ENCODE measurements at places on chromosomes 12 and 14.
A peak's percentile ranks its signal among the peaks of the same experiment; 100 is the strongest.

DNA sequence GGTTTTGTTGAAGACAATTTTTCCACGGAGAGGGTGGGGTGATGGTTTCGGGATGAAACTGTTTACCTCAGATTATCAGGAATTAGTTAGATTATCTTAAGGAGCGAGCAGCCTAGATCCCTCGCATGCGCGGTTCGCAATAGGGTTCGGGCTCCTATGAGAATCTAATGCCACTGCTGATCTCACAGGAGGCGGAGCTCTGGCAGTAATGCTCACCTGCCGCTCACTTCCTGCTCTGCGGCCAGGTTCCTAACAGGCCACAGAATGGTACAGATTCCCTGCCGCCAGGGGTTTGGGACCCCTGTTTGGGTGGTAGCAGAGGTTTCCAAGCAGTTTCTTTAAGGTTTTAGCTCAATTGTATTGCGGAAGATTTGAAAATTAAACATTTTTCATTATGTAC lies 439.8 kb upstream of the OR4E1 start:
- no peak for DNase-seq

GRCh38 chr12:116592731-116593130 lies 33.5 kb downstream of the MAP1LC3B2 start:
- no peak for DNase-seq

- DNase-seq = no peak
Measured at GRCh38 chr14:75141967-75142366, 15.1 kb upstream of the NEK9 start.

DNA sequence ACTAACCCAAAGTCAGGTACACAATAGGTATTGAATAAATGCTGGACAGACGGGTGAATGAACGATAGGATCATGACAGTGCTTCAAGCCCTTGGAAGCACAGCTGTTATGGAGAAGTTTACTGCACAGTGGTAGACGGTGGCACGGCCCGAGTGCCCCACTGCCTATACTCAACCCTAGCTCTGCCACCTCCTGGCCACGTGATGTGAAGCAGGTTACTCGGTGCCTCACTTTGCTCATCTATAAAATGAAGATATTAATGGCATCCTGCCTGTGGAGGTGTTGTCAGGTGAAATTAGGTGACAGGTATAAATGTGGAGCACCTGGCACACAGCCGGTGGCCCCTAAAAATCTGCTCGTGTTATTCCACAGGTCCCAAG lies 5.8 kb downstream of the ASB2 start:
- peak; percentile 76 for DNase-seq

DNA sequence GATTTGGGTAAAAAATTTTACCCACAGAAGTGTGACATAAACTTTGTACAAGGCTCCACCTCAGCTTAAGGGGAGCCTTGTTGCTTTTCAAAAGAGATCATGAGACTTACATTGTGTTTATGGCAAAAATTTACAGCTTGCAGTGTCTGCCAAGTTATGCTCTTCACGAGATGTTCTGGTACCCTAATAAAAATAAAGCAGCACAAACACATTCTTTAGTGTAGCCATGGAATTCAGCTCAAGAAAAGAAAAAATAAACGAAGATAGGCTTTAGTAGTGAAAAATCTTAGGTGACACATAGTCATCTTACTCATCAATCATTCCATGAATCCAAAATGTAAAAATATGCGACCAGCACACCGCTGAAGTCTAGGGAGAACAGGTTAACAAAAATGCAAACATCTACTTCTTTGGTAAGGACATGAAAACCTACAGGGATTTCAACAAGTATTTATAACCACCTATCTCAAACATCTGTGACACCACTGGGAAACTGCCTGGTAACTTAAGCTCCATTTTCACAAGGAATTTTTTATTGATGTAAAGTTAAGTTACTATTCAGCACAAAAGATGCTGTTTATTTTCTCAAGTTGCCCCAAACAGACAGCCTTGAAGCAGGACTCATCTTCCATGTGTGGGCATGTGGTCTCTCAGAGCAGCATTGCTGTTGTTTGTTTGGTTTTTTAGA lies 32.9 kb downstream of the DMAC2L start:
- DNase-seq = no peak
